Dermis blood vessel endothelial cell (primary cell): ENCODE measurements at places on chromosomes 1 and 21. TPM values are rescaled to one million over a fixed set of nuclear protein-coding genes. Genes with fewer than 3 reads are reported as not detected.

DNA sequence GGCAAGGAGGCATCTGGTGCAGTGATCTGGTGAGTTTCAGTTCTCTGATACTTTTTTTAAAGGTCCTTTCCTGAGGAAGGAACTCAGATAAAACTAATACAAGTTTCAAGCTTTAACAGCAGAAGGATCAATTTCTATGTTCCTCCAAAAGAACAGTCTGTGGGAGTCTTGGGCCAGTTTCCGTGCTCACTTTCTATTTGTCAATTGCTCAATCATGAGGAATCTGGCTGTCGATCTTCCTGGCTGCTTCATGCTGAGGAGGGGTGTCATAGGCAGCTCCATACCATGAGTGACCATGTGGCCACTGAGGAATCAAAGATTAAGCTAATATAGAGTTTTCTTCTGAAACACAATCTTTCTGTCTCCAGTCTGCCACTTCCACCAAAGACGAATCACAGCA is 11.4 kb upstream of the TMEM125 start:
- no peak for DNase-seq

Gene MRPL9
- total RNA-seq, result 92.7 and 97.3 TPM in 2 replicates

Gene OR2L8
- total RNA-seq, result 0.17 TPM in 1 of 2 replicates, not detected in the other

- DNase-seq, result peak; percentile 70
These were observed 5.0 kb downstream of the JMJD4 start for GRCh38 chr1:227729881-227730629.

DNA sequence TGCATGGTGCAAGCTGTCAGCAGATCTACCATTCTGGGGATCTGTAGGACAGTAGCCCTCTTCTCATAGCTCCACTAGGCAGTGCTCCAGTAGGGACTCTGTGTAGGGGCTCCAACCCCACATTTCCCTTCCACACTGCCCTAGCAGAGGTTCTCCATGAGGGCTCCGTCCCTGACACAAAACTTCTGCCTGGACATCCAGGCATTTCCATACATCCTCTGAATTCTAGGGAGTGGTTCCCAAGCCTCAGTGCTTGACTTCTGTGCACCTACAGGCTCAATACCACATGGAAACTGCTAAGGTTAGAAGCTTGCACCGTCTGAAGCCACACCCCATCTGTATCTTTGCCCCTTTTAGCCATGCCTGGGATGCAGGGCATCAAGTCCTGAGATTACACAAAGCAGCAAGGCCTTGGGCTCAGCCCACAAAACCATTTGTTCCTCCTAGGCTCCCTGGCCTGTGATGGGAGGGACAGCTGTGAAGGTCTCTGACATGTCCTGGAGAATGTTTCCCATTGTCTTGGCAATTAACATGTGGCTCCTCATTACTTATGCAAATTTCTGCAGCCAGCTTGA is 117.0 kb upstream of the NFIA start:
- DNase-seq, result no peak

GRCh38 chr1:74593887-74594866 is 79.4 kb downstream of the ERICH3 start:
- DNase-seq, result no peak

GRCh38 chr1:39282537-39283216 is 78.2 kb downstream of the MACF1 start:
- peak; percentile 34 for DNase-seq

GRCh38 chr1:43524804-43525203 is 5.9 kb upstream of the PTPRF start:
- no peak for DNase-seq

DNA sequence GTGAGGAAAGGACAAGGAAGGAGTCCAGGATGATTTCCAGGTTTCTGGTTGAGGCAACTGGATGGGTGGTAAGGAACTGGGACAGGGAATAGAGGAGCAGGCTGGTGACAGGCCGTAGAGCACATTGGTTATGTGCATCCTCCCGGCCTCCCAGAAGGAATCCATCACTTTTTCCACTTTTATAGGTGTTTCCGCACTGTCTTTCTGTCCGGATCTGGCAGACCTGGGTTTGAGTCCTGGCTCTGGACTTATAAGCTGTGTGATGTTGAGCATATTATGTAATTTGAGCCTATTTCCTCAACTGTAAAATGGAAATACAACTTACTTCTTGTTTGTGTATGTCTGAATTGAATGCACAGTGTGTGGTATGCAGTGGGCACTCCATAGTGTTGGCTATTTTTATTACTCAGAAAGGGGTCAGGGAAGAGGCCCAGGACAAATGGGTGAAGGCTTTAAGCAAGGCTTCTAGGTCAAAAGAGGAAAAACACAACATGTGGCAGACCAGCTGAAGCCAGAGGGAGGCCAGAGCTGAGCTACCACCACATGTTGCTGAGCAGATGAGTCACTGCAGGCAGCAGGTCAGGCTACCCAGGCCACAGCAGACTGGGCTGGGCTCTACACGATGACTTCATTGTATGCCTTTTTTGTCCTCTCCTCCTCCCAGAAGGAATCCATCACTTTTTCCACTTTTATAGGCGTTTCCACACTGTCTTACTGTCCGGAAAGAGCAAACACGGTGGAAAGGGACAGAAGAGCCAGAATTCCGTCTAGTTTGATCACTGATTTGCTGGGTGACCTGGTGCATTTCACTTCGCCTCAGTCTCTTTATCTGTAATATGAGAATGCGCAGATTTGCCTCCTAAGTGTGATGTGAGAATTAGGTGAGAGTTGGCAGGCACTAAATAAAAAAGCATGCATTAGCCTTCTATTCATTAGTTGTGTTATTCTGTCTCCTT is 791 bp upstream of the MAST2 start:
- peak; percentile 92 for DNase-seq

GRCh38 chr1:241083285-241083684 is 273.7 kb downstream of the RGS7 start:
- no peak for DNase-seq

DNA sequence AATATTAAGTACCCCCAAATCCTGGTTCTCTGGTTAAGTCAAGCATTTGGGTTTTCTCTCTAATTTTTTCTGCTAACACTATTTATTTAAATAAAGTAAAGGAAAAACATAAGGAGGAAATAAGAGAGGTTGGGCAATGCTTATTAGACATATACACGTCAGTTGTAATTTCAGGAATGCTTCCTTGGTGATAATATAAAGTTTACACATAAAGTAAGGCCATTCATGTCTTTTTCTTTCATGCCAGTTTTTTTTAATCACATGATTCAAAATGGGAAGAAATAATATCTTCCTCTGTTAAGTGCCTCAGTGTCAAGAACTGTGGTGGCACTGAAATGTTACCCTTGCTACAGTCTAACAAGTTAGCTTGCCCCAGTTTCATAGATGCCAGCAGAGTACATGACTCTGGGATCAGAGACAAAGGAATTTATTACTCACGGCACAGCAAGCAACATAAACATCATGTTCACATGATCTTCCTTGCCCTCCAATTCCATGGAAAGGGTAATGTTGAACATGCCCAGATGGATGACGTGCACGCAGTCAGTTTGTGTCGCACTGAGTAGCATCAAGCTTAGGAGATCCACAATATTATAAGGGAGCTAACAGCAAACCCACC is 184.9 kb downstream of the PLA2G4A start:
- DNase-seq, result no peak

Gene CDA
- total RNA-seq, result 2.4 and 2.6 TPM in 2 replicates

DNA sequence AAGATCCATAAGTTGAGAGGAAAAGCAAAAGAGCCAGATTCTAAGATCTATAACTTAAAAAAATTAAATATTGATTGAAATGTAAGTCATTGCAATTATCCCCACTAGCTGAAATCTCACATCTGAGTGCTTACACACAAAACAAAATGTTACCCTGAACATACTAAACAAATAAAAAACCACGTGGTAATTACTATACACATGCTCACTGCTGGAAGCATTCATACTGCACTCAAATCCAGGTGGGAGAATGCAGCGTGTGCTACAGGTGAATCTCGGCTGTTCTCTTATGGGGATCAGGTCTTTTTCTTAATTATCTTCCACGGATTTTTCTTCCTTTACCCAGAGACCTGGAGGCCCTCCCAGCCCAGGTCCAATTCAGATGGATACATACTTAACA is 74.3 kb downstream of the SDC3 start:
- no peak for DNase-seq
